Stimulated activated CD4-positive, alpha-beta T cell treated with anti-CD3 and anti-CD28 coated beads, Interleukin-1b, Interleukin-23, amount 100 ng/mL, for 1 hour (primary cell): ENCODE measurements at places on chromosomes 2 and 18.

GRCh38 chr2:19363474-19363778 is 5.0 kb upstream of the OSR1 start:
- DNase-seq, result no peak

GRCh38 chr2:22694856-22695255 is 690.1 kb upstream of the KLHL29 start:
- no peak for DNase-seq

GRCh38 chr2:150856596-150857281 is 369.3 kb upstream of the RND3 start:
- DNase-seq, result no peak

DNA sequence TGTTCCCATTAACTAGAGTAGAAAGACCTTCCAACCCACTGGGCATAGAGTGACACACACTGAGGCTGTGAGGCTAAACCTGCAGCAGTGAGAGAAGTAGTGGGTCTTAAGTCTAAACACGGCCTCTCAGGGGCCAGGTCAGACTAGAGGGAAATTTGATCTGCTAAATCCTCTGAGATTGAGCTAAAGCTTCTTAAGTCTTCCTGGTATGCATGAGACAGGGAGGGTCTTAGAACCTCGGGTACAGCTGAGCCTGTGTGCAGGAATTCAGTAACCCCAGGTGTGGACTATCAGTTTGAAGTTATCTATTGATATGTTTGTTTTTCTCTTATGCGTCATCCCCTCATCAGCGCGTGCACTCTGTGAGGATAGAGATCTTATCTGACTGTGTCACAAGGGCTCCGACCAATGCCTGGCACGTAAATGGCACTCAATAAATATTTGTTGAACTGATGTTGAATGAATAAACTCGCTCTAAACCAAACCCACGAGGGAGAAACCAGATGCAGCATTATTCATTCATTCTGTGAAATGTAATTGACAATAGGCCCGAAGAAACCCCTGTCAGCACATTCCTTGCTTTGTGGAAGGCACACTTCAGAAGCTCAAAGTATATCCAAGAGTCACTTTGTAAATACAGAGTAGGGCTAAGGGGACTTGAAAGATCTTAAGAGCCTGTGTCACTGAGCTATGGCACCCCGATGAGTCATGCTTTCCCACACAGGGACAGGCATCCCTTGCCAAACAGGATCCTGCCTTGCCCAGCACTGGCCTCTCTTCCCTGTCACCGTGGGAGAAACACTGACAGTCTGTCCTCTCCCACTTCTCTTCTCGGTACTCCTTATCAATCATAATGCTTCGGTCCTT is 21.7 kb upstream of the RAB10 start:
- no peak for DNase-seq

GRCh38 chr2:96969321-96969720 is 17.1 kb downstream of the FAM178B start:
- no peak for DNase-seq

GRCh38 chr18:52325997-52326396 is 14.0 kb upstream of the DCC start:
- no peak for DNase-seq

GRCh38 chr2:25368660-25369059 is 26.9 kb upstream of the DNMT3A start:
- no peak for DNase-seq

DNA sequence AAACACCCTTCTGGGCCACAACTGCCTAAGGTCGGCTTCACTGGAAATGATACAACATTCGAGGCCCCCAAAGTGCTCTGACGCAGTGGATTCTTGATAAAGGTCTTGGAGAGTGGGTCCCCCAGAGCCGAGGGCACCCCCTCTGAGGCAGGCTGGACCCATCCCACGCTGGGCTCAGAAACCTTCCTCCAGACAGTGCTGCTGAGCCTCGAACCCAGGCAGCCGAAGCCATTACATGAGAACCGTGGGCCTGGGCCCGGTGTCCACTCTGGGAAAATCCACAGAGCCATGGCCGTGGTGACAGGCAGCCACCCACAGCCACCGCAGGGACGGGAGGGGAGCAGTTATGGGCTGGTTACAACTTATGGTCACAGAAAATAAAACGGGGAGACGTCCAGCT is 81.4 kb upstream of the ID2 start:
- no peak for DNase-seq

DNA sequence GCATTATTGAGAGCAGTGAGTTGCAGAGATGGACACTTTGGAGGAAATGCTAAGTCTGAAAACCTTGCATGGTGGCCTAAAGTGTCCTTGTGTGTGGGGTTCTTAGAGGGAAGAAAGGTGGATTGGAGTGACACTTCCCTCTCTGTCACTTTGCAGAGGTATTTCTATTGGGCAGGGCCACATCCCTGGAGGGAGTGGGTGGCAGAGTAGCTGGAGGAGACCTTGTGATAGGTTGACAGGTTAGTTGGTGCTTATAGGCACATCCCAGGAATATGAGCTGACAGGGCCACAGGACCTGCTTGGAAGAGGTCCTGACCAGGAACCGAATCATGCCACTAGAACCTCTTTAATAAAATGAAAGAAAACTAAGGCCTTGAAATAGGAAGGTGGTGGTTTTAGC is 972 bp upstream of the IGFBP5 start:
- DNase-seq, result no peak

DNA sequence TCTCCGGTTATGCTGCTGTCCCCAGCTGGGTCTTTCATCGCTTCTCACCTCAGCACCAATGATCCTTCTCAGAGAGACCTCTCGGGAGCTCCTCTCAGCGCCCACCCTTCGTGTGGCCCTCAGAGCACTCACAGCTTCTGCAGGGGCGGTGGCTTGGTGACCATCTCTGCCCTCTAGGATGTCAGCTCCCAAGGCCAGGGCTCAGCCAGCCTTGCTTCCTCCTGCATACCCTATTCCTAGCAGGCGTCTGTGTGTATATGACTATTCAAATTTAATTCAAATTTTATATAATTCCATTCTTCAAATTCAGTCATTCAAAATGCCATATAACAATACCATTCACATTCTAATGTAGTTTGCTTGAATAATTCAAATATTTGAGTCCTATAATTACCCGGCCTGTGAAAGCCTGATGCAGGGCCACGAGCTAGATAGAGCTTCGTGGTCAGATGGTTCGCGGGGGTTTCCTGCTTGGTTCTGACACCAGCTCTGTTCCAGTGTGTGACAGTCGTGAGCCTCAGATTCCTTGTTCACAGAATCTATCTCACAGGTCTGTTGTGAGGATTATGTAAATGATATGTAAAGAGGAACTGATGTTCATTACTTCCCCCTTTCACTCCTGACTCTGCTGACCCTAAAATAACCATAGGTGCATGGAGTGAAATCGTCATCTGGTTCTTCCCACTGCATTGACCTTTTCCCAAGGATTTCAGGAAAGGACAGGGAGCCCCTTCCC is 94.0 kb upstream of the CNGA3 start:
- no peak for DNase-seq

- DNase-seq, result no peak
These were observed 77.7 kb upstream of the SMAD2 start for GRCh38 chr18:48007955-48008701.

GRCh38 chr2:47602996-47603395 is 179.9 kb upstream of the MSH6 start:
- no peak for DNase-seq

DNA sequence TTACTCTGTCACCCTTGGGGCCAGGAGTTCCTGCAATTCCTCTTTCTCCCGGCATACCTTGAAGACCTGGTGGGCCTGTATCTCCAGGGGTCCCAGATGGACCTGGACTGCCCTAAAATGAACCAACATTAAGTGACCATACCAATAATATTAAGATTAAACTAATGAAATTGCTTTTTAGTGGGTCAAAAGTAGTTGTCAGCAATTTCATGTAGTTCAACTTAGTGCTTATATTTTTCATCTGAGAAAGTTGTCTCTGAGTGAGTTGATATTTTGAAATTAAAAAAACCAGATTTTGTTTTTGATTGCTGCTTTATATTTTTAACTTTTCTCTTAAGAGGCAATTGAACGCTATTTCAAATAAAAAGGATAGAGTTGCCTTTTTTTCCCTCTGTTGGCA is 83.1 kb downstream of the COL3A1 start:
- no peak for DNase-seq

DNA sequence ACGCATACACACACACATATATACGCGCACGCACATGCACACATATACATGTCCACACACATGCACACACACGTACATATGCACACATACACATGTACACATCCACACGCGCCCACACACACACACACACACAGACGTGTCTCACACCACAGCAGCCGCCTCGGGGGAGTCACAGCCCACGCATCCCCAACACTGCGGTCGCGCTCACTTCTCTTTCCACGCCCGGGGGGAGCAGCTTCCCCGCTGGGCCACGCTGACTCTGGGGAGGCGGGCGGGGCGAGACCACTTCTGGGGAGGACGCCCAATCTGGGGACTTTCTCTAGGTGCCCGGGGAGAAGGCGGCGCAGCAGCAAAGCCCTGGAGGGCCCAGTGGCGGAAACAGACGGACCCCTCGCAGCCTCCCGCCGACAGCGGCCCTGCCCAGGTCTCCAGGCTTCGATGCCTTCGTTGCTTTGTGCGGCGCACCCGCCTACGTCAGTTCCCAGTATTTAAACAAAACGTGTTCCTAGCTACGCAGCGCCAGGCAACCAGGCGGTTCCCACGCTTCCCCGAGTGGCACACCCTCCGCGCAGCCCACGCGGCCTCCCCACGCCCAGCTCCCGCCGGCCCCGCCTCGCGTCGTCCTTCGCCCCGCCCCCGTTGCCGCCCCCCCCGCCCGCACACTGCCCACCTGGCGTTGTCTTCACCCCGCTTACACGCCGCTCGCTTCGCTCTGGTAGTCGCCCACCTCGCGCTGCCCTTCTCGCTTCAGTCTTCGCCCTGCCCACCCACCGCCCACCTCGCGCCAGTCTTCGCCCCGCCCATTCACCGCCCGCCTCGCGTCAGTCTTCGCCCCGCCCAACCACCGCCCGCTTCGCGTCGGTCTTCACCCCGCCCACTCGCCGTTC is 810 bp upstream of the RBFA start:
- peak; percentile 41 for DNase-seq

DNA sequence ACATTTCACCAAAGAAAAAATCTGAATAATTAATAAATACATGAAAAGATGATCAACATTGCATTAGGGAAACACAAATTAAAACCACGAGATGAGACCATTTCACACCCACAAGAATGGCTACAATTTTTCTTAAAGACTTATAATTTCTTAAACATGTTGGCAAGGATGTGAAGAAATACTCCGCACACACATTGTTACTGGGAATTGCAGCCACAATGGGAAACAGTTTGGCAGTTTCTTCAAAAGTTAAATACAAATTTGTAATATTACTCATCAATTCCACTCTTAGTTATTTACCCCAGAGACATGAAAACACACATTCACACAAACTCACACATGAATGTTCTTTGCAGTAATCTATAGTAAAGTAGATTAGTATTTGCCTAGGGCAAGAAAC is 363.3 kb upstream of the SMIM21 start:
- DNase-seq, result no peak

- DNase-seq, result no peak
These were observed 30.7 kb downstream of the METTL4 start for GRCh38 chr18:2540575-2540974.

- DNase-seq, result no peak
These were observed 46.2 kb downstream of the PKP4 start for GRCh38 chr2:158502974-158503373.

GRCh38 chr18:21672521-21673267 is 31.9 kb downstream of the ABHD3 start:
- DNase-seq, result no peak

DNA sequence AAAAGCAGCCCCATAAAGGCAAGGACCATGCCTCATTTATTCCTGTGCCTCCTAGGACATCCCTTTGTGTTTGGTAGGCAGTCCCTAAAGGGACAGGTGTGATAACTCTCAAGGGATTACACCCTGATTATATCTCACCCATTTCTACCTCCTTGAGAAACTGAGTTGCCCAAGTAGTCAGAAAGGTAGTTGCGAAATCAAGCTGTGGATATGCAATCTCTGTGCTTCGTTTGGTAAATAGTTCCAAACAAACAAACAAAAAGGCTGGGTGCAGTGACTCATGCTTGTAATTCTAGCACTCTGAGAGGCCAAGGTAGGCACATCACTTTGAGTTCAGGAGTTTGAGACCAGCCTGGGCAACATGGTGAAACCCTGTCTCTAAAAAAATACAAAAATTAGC is 100.2 kb upstream of the ARL5A start:
- no peak for DNase-seq

- no peak for DNase-seq
These were observed 42.1 kb downstream of the MYCN start for GRCh38 chr2:15982285-15983044.

GRCh38 chr2:120294008-120294340 is 41.3 kb downstream of the RALB start:
- no peak for DNase-seq

- no peak for DNase-seq
These were observed 19.1 kb downstream of the TRAF3IP1 start for GRCh38 chr2:238339395-238339780.

DNA sequence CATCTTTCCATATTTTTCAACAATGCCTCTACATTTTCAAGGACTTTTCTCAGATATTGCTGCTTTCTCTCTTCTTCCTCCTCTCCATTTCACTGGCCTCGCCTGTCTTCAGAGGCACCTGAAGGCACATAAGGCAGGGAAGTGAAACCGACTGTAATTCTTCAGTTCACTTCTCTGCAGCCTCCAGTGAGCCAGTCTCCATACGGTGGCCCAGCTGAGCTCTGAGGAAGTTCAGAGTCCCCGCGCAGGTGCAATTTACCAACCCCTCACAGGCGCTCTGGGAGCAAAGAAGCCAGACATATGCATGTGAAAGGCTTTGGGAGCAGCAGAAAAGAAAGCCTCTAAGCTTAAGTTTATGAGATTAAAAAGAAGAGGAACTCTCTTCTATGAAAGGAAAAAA is 12.4 kb downstream of the KLHL14 start:
- DNase-seq, result no peak

- no peak for DNase-seq
These were observed 101.0 kb downstream of the MIB1 start for GRCh38 chr18:21841570-21841969.

DNA sequence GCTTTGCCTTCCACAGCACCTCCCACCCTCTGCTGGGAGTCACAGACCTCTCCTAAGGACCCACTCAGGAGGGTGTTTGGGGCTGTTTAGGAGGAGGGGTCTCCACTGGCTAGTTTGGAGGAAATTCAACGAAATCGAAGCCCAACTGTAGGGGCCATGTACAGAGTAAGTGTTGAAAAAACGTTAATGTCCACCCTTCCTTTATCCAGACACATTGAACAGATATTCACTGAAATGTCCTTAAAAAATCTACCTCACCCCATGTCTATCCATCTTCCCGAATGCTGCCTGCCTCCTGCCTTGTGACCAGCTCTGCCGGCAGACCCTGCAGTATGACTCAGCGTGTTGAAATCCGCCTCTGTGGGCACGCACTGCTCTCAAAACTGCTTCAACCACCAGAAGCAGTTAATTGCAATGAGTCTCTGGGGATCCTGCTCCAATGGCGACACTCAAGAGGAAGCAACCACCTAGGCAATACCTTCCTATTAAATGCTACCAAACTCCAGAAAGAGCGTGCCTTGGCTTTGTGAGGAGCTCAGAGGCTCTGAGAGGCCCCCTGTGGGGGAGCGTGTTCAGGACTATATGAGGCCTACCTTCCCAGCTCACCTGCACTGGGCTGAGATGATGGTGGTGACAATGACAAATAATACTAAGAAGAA is 61.4 kb upstream of the RTN4 start:
- no peak for DNase-seq

- DNase-seq, result no peak
These were observed 112.7 kb upstream of the DLX2 start for GRCh38 chr2:172215172-172215935.
